Liver (tissue), 10 donors: ENCODE measurements at places on chromosomes 4 and X. TPM values are rescaled to one million over a fixed set of nuclear protein-coding genes. Genes with fewer than 3 reads are reported as not detected.

- H3K27ac ChIP-seq, result no peak overlapping the region
- peaks cover 2% of the 10 kb centered on the region for H3K4me1 ChIP-seq
- H3K27me3 ChIP-seq, result no peaks in the 10 kb centered on the region
- no peak overlapping the region for H3K4me3 ChIP-seq
These were observed 35.0 kb upstream of the CLCN4 start for GRCh38 chrX:10121787-10122186.

ENAM gene
- 0.28 TPM for total RNA-seq

GRCh38 chr4:81898862-81899504 lies 427.3 kb upstream of the RASGEF1B start:
- no peaks in the 10 kb centered on the region for H3K4me1 ChIP-seq
- H3K4me3 ChIP-seq, result no peak overlapping the region
- no peaks in the 10 kb centered on the region for H3K36me3 ChIP-seq
- no peak overlapping the region for H3K27ac ChIP-seq
- H3K27me3 ChIP-seq, result no peaks in the 10 kb centered on the region

GRCh38 chr4:55255179-55255578 lies 90.9 kb upstream of the SRD5A3 start:
- H3K27ac ChIP-seq, result no peak overlapping the region
- DNase-seq, result no peak
- H3K27me3 ChIP-seq, result no peaks in the 10 kb centered on the region
- no peak overlapping the region for H3K4me3 ChIP-seq
- no peaks in the 10 kb centered on the region for H3K36me3 ChIP-seq
- no peaks in the 10 kb centered on the region for H3K4me1 ChIP-seq

GPR82 gene
- total RNA-seq, result 0.67 TPM

DNA sequence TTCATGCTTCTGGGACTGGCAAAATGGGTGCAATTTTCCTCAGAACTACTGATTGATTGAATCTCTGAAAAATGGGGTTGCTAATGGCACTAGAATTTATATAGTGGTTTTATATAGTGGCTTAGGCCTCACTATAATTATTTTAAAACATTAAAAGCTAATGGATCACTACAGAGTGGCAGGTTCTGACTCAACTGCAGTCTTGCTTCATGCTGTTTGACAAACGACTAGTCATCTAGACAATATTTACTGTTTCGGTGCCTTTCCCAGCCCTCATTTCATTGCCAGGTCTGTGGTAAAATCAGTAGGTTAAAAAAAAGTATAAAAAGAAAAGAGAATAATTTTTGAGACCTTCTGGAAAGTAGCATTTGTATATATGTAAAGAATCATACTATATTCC lies 352.8 kb upstream of the ATOH1 start:
- no peaks in the 10 kb centered on the region for H3K4me1 ChIP-seq
- H3K27me3 ChIP-seq, result no peaks in the 10 kb centered on the region
- no peaks in the 10 kb centered on the region for H3K36me3 ChIP-seq
- H3K27ac ChIP-seq, result no peak overlapping the region

DNA sequence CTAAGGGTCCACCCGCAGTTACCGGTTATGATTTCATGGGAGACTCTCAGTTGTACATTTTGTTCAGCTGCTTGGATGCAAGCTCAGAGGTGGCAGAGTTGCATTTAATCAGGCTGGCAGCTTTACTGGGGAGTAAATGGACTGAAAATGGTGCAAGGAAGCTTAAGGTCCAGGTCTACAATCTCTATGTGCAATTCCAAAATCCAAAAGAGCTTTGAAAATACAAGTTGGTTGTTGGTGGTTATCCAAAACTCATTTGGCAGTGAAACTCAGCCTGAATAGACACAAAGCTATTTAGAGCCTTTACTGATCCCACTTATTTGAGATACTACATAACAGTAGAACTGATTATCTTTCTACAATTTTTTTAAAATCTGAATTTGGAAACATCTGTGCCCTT lies 11.8 kb upstream of the ZFP42 start:
- no peak overlapping the region for H3K27ac ChIP-seq
- no peak for DNase-seq
- no peaks in the 10 kb centered on the region for H3K36me3 ChIP-seq
- H3K4me1 ChIP-seq, result no peaks in the 10 kb centered on the region
- no peak overlapping the region for H3K4me3 ChIP-seq
